ENCODE measurements at places on chromosomes 4 and X. TPM values are rescaled to one million over a fixed set of nuclear protein-coding genes. Genes with fewer than 3 reads are reported as not detected.

The HGFAC gene
- total RNA-seq: 1.3 TPM

The SUPT20HL2 gene
- total RNA-seq: not detected

The FOXR2 gene
- total RNA-seq: not detected

The SATL1 gene
- 0.18 TPM for total RNA-seq

The MTMR8 gene
- 4.0 TPM for total RNA-seq

The SHOX gene
- 0.16 TPM for total RNA-seq

DNA sequence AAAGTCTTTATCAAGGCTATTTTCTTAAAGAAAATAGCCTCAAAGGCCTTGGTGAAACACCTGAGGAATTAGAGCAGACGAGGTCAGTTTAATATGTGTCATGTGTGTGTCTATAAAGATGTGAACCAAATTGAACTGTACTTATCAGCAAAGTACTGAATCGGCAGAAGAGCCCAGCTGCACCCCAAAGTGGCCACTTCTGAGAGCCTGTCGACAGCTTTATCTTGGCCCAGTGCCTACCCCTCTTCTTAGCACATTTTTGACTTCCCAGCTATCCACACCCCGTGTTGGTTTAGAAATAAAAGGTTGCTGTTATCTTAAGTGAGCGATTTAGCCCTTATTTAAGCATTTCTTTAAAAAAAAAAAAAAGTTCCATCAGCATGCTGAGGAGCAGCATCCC is 329.7 kb downstream of the FBXW7 start:
- DNase-seq: no peak

DNA sequence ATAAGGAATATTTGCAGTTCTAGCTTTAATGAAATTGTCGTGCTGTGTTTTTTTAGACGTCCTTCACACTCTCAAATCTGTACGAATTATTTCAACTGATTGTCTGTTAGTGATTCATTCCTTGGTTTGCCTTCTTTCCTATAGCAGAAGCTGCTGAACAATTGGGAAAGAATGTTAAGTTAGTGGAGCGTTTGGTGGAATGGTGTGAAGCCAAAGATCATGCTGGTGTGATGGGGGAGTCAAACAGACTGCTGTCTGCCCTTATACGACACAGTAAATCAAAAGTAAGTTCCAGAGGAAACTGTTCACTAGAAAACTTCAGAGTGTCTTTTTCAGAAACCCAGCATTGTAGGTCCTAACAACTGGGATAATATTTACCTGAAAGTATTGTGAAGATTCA is 159.9 kb downstream of the RAP1GDS1 start:
- no peak for DNase-seq

DNA sequence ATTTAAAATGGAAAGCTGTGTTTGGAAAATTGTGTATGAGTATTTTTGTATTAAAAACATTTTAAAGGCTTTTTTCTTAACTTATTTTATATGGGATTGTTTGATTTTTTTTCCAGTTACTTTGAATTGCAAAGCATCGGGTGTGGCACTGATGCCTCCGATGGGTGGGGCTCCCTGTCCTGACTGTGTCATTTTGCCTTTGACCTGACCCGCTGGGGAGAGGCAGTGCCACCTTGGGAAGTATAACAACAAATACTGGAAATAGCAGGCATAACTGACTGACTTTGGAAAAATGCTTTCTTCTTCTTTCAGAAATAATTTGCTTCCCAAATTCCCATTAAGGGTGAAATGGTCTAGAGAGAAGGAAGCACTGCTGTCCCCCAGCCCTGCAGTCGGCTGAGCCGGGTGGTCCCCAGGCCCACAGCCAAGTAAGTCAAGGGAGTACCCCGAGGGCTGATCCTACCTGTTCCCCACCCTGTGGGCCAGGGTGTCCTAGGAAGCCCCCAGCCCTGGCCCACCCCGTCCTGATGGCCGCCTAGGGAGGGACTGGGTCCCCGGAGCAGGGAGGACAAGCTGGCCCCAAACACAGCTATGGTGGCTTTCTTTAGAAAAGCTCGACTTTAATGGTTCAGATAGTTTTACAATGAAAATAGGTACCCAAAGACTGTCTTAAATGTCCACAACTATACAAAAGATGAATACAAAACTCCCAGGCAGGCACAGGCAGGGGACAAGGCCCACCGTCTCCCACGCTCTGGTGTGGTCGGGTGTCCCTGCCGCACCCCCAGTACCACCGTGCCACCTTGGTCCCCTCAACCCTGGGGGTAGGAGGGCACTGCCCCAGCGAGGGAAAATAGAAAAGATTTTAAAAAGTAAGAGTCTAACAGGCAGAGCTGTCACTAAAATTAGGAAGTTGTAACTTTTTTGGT is 26.4 kb downstream of the NELFA start:
- no peak for DNase-seq

DNA sequence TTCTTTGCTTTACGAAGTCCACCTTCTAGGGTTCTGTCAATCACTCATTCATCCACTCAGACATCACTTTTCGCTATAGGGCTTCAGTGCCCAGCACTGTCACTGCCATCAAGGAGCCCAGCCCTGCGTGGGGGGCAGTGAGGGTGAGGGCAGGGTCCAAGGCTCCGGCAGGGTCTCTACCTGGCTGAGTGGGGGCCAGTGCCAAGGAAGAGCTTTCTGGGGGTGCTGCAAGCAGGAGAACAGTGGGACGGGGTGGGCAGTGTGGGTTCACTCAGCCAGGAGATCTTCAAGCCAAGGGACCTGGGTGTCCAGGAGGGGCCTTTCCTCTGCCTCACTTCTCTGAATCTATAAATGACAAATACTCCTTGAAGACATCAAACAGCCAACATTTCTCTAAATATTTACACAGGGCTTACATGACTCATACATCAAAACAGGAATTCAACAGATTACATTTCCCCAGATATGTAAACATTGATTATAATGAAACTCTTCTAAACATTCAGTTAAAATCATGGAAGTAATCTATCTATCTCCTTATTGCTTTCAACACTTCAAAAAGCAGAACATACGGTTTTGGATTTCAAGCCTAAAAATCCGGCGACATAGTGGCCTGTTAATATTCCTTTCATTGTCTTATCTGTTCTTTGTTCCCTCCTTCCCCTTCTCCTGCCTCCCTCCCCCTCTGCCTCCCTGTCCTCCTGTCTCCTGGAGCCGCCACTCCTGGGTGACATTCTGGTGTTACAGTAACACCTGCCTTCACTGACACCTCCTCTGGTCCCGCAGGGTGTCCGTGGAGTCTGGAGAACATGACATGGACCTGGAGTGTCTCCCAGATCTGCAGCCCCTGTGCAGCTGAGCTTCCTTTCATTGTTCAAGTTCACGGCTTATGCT is 94.4 kb upstream of the ADRA2C start:
- no peak for DNase-seq

- no peak for DNase-seq
These were observed 1.1 kb downstream of the TMEM131L start for GRCh38 chr4:153466949-153467896.

DNA sequence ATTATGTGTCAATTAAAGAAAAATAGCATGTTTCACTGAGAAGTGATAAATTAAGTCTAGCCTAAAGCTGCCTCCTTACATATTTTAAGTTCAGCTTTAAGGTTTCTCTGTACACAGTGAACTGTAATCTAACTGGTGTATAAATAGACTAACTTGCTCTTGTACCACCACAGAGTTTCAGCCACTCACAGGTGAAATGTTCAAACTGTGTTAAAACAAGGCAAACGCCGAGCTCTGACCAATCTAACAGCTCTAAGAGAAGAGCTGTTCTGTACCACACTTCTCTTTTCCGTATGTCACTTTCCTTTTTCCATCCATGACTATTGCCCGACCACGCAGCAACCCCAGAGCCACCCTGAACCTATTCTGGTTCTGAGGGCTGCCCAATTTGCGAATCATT is 64.5 kb downstream of the DCHS2 start:
- no peak for DNase-seq

GRCh38 chr4:16627999-16628398 is 270.4 kb downstream of the LDB2 start:
- no peak for DNase-seq

- no peak for DNase-seq
These were observed 87.6 kb downstream of the GAB1 start for GRCh38 chr4:143424276-143424675.

- no peak for DNase-seq
These were observed 2677.7 kb downstream of the ARAP2 start for GRCh38 chr4:33566649-33567048.

GRCh38 chrX:44020693-44021092 is 47.5 kb upstream of the NDP start:
- no peak for DNase-seq

GRCh38 chr4:8067945-8068896 is 90.4 kb downstream of the ABLIM2 start:
- no peak for DNase-seq

GRCh38 chr4:184392316-184392715 is 82.0 kb downstream of the IRF2 start:
- no peak for DNase-seq

GRCh38 chrX:110036162-110037033 is 33.5 kb downstream of the TMEM164 start:
- no peak for DNase-seq

DNA sequence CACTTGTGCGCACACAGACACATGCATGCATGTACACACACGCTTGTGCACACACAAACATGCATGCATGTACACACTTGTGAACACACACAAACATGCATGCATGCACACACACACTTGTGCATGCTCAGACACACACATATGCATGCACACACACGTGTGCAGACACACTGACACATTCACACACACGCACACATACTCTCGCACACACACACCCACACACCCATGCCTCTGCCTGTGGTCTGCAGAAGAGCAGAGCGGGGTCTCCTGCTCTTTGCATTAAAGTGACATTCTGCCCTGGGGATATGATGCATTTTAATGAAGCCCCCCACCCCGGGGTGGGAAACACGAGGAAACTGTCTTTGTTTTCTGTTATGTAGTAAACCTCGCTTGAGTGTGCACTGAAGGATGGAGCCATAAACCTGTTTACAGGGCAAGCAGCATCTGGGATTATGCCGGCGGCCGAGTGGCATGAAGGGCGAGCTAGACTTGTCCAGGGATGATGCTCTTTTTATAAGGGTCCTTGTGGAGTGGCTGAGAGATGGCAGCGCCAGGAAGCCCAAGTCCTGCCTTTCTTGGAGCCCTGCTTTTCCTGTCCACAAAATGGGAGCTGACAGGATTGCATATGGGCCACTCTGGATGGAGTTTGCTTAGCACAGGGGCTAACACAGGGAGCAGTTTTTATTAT is 17.8 kb downstream of the PSAPL1 start:
- DNase-seq: no peak

GRCh38 chrX:53449632-53450031 is 15.5 kb upstream of the HSD17B10 start:
- no peak for DNase-seq

Data from neural crest cell (in vitro differentiated cells).